ENCODE measurements at places on chromosomes 5 and 9.

GRCh38 chr5:31783731-31784130, 144.8 kb downstream of the PDZD2 start:
- no peak for DNase-seq

DNA sequence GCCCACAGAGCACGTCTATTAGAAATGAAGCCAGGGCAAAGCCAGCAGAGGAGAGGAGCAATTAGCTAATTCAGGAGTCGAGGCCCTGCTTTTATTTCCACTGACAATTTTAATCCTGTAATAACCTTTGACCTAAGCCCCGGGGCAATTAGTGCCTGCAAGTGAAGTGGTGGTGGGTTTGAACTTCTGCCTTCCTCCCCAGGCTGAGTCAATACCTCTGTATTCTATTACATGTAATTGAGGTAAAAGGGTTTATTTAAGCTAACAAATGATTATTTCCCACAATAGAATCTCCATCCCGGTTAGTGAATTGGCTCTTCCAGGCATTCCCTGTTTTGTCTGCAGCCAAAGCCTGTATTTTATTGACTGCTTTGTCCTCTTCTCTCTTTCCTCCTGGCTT, 49.9 kb downstream of the FGF18 start:
- no peak for DNase-seq

GRCh38 chr9:38185647-38186403, 116.8 kb upstream of the SHB start:
- DNase-seq, result no peak

DNA sequence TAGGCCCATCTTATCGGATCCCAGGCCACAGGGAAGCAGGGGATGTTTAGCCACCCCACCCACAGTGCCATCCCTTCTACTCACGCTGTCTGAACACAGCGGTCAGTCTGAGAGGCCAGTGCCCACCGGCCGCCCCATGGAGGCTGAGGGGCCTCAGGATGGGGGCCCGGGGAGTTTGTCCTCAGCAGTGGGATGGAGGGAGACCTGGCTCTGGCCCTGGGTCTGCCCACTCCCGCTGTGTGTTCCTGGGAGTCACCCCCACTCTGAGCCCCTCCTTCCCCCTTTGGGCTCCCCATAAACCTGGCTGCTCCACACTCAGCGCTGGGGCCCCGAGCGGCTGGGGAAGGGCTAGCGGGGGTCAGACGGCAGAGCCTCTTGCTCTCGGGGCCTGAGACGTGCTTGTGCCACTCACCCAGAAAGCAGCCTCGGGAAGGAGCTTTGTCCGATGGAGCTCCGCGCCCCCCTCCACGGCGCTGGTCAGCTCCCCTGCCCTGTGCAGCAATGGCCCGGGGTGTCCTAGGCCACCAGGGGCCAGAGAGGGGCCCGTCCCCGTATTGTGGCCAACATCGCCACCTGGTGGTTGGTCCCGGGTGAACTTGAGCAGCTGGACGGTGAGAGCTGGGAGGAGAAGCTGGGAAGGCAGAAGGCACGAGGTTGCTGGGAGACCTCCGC, 10.9 kb upstream of the LAMC3 start:
- DNase-seq, result peak; percentile 65

- DNase-seq, result no peak
Measured at GRCh38 chr5:143472576-143472975, 69.1 kb upstream of the NR3C1 start.

DNA sequence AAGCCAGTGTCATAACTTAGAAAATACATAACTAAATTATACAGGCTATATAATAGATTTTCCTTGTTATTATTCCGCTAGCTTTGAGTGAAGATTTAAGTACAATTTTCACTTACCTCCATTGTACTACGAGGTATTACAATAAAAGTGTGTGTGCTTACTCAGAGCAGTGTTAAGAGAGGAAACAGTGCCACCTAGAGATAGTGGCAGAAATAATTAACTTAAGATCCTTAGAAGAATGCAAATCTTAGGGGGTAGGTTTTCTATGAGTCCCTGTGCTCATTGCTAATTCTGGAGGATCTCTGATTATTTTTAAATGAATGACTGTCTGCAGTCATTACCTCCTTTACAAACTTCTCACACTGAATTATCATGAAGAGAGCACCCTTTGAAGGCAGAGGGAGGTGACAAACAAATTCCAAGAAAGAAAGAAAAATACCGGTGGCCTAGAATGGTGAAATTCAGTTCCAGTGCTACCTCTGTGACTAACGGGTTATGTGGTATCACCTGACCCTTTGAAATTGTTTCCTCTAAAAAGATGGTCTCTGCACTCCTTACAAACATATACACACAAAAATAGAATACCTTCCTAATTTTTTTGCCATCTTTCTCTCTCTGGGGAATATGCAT, 379.8 kb downstream of the TRIM36 start:
- no peak for DNase-seq

DNA sequence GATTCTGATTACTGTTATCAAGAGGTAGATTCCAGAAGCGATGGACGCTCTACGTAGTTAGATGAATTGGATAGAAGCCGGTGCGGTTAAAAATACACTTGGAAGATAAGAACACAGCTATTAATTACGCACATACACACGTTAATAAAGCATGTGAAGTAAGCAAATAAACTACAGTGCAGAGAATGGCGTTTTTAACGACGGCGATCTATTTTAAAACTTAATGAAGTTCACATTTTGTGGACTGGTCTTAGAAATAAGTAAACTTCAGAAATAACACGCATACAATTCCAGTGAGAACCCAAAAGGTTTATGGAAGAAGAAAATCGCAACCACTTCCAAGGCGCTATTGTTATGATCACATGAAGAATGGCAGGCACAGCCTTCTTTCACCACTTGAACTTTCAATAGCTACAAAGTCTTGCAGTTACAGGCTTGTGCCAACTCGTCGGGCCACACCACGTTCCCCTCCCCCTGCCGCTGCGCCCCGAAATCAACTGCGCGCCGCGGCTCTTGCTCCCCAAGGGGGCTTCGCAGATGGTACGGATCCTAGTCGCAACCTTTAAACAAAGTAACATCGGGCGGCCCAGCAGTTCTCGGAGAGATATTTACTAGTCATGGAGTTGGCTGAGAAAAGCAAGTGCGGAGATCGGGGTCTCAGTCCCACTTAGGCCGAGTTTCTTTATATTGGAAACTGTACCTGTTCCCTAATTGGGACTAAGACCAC, 866 bp upstream of the SEMA6A start:
- no peak for DNase-seq

GRCh38 chr9:69044240-69045219, 9.0 kb downstream of the FXN start:
- DNase-seq, result no peak

DNA sequence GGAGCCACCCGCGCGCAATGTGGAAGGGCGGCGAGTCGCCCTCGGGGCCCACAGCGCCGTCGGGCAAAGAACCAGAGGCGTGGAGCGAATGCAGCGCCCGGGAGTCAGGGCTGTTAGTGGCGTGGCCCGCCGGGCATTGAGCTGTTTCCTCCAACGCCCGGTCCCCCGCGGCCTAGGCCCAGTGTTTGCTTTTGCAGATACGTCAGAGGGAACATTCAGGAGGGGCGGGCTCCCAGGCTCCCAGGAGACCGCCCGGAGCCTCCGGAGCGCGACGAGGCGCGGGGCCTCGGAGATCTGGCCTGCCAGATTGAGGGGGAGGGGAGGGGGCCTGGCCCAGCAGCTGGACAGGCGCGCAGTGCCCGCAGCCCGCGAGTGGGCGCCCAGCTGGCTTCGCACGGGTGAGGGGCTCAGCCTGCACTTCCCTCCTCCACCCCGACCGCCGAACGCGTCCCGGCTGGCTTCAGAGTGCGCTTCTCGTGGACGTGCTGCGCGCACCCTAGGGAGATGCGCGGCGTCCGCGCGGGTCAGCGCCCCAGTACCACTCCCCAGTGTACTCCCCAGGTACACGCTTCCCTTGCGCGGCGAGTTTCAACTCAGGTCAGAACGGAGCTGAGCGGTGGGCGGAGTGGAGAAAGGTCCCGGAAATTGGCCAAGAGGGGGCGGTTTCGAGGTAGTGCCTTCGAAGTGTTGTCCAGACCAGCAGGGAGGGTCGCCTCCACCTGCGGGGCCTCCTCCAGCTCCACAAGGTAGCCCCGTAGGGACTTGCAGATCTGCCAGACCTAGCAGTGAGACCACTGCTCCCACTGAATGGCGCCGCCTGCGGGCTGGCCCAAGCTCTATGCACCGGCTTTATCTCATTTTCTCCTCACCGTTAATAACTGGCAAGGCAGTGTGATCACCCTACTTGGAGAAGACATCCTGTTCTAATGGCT, 130.4 kb downstream of the TMEM174 start:
- no peak for DNase-seq

- no peak for DNase-seq
Measured at GRCh38 chr9:112601636-112602035, 115.0 kb downstream of the KIAA1958 start.

DNA sequence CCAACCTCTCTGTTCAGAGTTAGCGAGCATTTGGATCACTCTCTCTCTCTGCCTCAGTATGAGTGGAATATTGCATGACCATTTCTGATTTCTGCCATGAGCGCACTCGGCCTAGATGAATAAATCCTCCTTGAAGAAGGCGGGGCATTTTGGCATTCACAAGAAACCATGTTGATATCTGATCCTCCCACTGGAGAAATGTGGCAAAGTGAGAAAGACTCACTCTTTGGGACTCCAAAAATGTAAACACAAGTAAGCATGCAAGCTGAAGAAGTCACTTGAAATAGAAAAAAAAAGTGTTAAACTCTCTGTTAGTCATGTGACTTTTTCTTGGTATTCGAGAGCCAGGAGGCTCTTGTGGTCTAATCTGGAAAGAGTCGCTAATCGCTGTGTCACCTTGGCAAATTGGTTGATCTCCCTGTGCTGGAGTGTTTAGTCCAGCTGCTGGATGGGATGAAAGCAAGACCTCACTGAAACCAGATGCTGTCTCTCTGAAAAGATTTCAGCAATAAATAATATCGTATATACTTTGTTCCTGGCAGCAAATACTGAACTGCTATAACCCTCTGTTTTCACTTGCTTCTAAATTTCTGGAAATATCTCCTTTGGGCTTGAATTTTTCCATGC, 95.5 kb downstream of the GHR start:
- DNase-seq, result no peak

DNA sequence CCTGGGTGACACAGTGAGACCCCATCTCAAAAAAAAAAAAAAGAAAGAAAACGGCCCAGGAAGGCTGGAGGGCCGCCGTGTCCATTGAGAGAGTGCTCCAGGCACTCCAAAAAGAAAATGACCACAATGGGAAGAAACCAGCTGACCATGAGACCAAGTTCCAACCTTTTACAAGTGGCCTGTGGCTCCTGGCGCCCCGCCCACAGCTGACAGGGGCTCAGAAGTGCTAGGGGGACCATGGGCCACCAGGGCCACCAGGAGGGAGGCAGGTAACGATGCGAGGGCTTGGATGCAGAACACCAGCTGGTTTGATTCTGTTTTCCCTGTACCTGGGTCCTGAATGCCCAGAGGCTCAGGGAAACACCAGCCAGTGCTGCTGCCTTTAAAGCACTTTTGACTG, 34.6 kb downstream of the FXN start:
- no peak for DNase-seq

DNA sequence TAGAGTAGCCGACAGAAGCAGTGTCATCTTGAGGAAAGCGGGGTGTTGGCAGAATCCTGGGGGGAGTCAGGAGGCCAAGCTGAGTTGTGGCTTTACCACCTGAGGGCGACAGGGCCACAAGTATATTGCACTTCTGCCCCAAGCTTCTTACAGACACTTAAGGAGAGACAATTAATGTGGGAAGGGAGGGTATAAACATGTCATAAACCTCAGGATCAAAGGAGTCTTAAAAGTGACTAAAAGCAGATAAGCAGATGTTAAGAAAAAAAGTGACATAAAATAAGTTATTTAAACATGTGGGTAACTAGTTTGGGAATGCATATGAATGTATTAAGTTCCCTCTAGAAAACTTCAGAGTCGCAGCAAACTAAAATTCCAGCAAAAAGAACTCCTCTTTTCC, 63.9 kb downstream of the ERAP1 start:
- DNase-seq, result no peak

DNA sequence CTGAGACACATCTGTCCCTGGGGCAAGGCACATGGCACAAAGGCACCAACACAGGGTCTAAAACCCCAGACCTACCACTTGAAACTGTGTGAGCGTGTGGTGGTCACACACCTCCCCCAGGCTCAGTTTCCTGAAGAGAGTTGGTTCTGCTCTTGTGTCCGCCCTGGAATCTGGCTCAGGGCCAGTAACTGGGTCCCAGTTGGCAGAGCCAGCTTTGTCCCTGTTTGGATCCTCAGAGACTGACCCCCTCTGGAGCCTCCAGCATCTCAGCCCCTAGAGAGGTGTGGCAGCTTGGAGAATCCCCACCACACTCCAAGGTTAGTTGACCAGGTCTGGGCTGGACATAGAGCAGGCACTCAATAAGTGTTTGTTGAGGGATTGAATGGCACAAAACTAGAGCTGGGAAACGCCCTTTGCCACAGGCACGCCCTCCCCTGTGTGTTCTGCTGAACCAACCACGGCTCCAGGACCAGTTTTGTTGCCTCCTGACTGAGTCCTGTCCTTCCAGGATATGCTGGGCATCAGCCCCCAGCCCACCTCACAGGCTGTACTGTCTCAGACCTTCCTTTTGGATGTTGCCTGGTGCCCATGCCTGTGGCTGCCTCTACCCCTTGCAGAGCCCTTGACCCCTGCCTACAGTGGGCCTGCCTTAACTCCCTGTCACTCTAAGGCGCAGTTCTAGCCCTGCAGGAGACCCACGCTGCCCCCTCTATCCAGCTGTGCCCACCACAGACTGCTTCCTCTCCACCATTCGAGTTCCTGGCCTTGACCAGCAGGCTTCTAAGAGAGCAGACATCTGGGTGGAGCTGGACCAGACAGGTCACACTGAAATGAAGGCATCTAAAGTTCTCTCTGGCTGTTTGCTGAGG, 3.8 kb upstream of the PDLIM4 start:
- DNase-seq, result no peak

DNA sequence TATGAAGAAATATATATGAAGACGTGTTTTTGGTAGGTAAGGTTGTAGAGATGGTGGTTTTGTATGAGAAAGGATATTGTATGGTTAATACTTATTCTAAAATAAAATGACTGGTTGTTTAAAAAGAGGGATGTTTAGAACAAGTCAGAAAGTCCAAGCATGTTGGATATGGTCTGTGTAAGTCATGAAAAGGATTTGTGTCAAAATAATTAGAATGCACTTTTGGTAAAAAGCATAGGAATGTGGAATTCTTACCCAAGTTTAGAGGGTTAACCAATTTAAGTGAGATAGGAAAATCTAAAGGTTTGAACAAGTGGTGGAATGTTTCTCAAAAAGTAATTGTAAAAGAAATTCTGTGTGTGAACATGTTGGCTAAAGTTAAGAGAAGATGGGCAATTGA, 1556.5 kb upstream of the C9orf72 start:
- no peak for DNase-seq

DNA sequence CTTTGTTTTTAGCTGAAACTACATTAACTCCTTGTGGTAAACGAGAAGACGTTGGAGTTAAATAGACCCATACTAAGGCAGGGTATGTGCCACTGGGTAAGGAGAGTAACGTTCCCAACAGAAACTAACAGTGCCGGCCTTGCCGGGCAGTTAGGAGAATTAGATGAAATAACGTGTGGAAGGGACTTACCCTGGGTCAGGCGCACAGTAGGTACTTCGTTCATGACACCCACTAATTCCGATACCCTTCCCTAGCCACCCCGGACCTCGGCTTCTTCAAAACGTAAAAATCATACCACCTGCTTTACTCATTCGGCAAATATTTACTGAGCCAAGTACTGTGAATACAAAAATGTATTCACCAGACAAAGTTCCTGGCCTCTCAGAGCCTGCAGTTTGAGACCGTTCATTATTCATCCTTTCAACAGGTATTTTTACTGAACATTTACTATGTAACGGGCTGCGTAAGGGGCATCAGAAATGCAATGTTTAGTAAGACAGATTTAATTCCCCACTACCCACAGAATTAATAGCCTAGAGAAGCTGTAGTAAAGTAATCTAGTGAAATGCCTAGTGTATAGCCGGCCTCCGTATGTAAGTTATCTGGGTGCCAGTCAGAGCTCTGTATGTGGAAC, 3.2 kb upstream of the SMIM23 start:
- no peak for DNase-seq

Measured in hematopoietic multipotent progenitor cell (in vitro differentiated cells).